ENCODE measurements at places on chromosomes 5 and 9.

- no peak for DNase-seq
Observed at GRCh38 chr9:28120626-28121025, 547.3 kb upstream of the C9orf72 start.

- DNase-seq, result no peak
Observed at GRCh38 chr5:20497356-20497755, 509.4 kb upstream of the CDH18 start.

DNA sequence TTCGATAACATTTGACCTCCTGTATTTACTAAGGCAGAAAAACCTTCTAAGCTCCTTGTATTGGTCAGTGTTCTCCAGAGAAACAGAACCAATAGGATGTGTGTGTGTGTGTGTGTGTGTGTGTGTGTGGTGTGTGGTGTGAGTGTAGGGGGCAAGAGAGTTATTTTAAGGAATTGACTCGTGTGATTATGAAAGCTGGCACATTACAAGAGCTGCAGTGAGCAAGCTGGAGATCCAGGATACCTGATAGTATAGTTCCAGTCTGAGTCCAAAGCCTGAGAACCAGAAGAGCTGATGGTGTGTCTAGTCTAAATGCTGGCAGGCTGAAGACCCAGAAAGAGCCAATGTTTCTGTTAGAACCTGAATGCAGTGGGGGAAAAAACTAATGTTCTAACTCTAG, 21.2 kb upstream of the PIK3R1 start:
- no peak for DNase-seq

GRCh38 chr5:175743676-175744210, 85.9 kb downstream of the HRH2 start:
- no peak for DNase-seq

- no peak for DNase-seq
Observed at GRCh38 chr5:78792345-78793055, 143.9 kb upstream of the LHFPL2 start.

GRCh38 chr9:114008667-114009410, 69.3 kb downstream of the AMBP start:
- DNase-seq, result no peak

GRCh38 chr5:126120939-126121338, 302.3 kb upstream of the GRAMD2B start:
- no peak for DNase-seq

- DNase-seq, result no peak
Observed at GRCh38 chr5:55485073-55485472, 49.7 kb downstream of the PLPP1 start.

GRCh38 chr5:149831492-149831891, 101.4 kb downstream of the PPARGC1B start:
- DNase-seq, result no peak

- no peak for DNase-seq
Observed at GRCh38 chr5:121841892-121842291, 9.8 kb upstream of the FTMT start.

DNA sequence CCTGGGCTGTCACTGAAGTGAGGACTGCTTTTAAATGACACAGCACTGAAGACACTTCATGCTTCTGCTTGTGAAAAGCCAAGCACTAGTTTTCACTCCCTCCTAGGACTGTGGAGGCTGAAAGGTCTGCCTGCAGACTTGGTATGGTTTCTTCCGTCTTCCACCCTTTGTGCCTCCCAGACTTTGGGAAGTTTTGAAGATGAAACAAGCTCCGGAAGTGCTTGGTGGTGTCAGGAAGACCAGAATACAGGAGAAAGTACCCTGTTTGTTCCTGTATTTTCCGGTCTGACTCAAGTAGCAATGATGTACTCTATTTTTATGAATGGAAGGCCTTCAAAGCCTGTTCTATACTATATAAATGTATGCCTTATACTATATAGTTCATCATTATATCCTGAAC, 222.7 kb downstream of the PDZD2 start:
- DNase-seq, result no peak

- peak; percentile 50 for DNase-seq
Observed at GRCh38 chr9:128420060-128420650, 502 bp upstream of the CERCAM start.

GRCh38 chr5:141519605-141520565, 31.0 kb downstream of the PCDHGC5 start:
- no peak for DNase-seq

DNA sequence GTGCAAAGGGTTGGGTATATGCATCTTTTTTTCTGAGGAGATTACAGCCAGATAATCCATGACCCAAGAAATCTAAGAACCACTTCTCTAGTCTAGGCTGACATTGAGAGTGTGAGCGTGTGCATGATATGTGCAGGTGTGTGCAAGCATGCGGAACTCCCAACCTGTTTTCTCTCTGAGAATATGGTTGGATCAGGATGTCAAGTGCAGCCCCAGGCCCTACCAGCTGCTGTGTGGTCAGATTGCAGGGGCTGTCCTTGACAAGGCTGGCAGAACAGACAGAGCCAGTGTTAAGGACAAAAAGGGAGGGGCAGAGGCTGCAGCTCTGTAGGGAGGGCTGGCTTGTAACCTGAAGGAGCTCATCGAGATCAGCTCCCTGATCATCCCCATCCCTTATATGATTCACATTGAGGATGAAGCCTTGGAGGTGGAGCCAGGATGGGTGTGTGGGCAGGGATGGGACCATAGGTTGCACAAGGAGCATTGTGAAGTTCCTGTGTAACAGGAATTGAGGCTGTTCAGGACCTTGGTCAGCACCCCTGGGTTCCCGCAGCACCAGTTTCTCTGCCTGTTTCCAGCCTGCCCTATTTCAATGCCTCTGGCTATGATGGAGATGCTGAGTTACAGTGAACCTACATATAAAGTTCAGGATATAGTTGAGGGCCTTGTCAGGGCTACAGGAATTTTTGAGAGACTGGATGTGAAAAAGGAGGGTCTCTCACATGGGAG, 52.6 kb upstream of the ARAP3 start:
- DNase-seq, result no peak

DNA sequence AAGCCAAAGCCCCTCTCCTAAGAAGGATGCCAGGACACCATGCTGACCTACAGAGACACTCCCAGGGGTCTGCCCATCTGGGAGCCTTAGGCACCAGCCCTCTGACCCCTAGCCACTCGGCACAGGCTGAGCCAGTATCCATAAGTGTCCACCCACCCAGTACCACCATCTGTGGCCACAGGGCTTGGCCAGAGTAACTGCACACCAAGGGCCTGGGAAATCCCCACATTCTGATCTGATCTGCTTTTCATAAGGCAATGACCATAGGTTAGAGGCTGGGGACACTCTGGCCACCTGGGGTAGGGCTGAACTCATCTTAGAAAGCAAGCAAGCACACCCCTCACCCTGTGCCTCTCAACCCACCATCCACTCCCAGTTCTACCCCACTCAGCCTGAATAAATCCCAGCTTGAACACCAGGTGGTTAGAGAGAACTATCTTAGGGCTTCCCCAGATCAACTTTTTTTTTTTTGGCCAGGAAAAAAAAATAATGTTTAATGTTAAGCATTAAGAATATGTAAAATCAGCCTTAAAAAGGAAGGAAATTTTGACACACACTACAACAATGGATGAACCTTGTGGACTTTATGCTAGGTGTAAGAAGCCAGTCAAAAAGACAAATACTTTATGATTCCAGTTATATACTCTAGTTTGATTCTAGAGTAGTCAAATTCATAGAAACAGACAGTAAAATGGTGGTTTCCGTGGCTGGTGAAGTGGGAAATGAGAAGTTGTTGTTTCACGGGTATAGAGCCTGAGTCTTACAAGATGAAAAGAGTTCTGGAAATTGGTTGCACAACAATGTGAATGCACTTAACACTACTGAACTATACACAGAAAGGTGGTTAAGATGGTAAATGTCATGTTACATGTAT, 6.2 kb downstream of the GNPDA1 start:
- DNase-seq, result no peak

DNA sequence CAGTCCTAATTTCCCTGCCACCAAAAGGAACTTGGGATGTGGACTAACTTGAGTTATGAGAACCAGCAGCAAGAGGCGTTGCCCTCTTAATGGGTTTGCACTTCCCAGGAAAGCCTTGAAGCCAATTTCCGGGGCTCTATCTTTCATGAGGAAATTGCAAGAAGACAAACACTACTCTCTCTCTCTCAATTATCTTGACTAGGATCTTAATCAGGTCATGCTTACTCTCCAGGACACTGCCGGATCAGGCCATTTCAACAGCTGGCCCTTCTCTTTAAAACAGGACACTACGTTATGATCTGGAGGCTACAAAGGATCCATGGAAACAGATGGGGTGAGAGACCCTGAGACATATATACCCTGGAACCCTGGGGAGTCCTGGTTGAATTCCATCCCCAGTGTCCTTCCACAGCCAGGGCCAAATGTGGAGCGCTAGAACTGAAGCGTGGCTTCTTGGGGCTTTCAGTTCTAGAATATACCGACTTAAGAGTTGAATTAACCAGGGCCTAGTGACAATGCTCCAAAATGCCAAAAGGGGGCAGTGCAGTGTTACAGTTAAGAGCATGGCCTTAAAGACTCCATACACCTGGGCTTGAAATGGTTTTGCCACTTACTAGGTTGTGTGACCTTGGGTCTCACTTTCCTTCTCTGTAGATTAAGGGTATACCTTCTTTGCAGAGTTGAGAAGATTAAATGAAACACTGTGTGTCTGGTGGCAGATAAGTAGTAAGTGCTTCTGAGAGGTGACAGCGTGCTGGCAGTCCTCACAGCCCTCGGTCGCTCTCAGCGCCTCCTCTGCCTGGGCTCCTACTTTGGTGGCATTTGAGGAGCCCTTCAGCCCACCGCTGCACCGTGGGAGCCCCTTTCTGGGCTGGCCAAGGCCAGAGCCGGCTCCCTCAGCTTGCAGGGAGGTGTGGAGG, 21.1 kb downstream of the FAM219A start:
- DNase-seq, result peak; percentile 24

DNA sequence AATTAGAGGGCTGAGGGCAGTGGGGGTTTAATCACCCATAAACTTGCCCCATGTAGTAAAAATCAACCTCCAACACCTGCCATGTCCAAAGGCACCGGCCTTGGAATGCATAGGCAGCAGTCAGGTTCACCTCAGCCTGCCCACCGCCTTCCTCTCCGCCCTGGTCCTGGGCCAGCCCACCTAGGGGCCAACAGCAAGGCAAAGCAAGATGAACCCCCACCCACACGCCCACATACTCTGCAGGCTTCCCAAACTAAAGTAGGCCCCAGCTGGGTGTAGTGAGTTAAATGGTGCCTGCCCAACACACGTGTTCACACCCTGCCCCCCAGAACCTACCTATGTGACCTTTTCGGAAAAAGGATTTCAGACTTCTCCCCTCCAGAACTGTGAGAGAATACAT, 92.9 kb upstream of the RAI14 start:
- DNase-seq, result no peak

DNA sequence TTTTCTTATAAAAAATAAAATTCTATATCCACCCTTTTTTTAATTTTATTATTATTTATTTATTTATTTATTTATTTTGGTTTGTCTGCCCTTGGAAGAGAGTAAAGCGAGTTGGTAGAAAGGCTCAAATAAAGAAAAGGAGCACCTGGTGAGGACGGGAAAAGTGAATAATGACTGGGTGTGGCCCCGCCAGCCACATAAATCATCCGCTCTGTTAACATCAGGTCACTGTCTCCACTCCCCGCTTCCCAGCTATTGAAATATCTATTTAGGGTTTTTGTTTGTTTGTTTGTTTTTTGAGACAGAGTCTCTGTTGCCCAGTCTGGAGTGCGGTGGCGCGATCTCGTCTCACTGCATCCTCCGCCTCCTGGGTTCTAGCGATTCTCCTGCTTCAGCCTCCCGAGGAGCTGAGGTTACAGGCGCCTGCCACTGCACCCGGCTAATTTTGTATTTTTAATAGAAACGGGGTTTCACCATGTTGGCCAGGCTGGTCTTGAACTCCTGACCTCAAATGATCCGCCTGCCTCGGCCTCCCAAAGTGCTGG, 844 bp downstream of the POLR3G start:
- DNase-seq, result no peak

DNA sequence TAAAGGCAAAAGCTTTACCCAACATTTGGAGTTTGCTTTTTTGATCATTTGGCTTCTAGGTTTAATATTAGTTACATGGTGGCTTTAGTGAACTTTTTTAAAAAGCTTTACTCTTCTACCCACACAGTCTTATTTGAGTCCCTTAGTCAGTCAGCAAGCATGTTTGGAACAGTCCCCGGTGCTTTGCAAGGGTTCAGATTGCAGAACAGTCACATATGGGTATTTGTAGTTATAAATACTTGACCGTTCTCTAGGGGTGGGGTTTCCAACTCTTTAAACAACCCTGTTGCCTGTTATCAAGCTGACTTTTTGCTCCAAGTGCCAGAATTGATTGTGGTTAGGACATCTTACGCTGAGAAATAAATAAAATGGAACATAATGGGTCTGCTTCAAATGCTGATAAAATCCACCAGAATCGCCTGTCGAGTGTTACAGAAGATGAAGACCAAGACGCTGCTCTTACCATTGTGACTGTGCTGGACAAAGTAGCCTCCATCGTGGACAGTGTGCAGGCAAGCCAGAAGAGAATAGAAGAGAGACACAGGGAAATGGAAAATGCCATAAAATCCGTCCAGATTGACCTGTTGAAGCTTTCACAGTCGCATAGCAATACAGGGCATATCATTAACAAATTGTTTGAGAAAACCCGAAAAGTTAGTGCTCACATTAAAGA, at the start of gene CAVIN4:
Gene CAVIN4 (plus strand): TSS at position 304 of the 673 bp plus-strand sequence. CDS start 65 bp downstream, at position 369.
- DNase-seq, result no peak
